ENCODE measurements at places on chromosomes 12 and 14.

DNA sequence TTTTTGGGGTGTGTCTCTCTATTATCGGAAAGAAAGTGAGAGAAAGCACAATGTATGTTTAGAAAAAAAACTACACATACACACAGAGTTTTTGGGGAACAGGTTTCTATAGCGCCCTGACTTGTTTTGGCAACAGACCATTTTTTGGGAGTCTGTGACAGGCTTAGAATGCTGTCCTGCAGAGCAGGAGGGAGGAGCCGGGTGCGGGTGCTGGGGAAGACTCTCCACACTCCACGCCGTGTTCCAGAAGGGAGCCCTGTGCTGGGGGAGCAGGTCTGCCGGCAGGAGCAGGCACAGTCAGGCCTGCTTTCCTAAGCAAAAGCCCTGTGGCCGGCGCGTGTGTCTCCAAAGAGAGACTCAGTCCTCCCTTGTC lies 26.5 kb downstream of the CD9 start:
- DNase-seq = no peak

GRCh38 chr12:71848212-71848611 lies 8.7 kb downstream of the TBC1D15 start:
- DNase-seq = no peak

DNA sequence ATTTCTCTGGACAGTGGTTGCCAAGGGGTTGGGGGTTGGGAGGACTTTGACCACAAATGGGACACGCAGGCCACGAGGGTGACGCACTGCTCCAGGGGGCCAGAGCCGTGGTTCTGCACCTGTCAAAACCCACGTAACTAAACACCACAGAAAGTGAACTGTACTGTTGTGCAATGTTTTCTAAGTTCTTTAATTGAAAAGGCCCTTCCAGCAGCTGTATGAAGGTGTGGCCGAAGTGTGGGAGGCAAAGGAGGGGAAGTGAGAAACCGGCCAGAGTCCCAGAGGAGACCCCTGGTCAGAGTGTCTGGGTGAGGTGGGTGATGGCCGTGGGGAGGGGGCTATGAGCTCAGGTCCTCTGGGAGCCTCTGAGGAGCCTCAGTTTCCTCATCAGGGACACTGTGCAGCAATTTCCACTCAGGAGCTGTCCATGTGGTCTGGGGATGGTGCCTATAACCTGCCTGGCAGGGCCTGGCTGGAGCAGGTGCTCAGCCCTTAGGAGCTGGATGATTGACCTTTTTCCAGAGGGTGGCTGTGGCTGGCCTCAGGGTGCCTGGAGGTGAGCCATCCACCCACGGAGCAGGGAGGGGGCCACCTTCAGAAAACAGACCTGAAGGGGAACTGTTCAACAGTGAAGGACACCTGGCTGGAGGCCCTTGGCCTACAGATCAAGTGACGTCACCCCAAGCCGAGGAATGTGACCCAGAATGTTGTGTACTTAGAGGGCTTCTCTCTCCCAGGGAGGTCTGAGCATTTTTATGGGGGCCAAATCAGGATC lies 9.8 kb upstream of the BDKRB2 start:
- DNase-seq = no peak

DNA sequence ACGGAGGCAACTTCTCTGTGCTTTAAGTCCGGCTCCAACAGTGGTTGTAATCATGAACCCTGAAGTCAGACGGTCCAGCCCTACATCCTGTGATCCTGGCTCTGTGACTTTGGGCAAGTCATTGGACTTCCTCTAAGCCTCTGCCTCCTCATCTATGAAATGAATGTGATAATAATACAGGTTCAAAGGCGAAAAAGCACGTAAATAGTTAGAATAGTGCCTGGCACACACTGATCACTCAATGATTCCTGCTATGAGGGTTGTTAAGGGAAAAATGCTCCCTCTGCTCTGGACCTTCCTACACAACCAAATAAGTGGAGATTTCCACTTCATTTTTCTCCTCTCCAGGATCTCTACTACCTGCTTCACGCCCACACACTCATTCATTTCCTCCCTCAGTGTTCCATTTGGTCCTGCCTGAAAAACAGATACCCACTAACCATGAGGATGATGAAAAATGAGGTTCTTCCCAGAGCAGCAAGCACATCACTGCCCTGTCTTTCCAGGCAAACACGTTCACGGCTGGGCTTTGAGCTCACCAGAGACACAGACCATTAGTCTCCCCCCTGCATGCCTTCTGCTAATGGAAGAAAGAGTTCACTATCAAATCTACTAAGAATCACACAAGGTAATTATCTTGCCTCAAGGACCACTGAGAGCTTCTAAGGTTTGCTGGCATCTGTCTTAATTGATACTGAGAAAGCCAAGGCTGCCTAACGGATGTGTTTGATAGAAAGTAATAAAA lies 13.2 kb downstream of the NUAK1 start:
- no peak for DNase-seq

- DNase-seq = no peak
Observed at GRCh38 chr12:15546102-15546701, 223.9 kb downstream of the PTPRO start.

DNA sequence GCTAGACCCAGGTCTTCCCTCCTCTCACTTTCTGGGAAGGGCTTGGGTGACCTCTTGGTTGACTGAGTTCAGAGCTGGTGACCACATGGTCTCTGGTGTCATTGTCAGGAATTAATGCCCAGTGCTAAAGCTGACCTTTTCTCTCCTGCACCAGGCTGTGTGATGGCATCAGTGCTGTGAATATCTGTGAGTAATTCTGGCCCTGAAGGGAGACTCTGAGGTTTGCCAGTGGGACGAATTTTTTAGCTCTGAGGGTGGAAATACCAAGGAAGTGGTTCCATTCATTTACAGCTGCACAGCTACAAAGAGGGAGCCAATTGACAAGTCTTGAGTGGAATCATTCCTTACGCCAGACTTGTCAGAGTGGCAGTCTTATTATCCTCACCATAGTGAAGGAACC lies 6.2 kb upstream of the KRT86 start:
- DNase-seq = no peak

DNA sequence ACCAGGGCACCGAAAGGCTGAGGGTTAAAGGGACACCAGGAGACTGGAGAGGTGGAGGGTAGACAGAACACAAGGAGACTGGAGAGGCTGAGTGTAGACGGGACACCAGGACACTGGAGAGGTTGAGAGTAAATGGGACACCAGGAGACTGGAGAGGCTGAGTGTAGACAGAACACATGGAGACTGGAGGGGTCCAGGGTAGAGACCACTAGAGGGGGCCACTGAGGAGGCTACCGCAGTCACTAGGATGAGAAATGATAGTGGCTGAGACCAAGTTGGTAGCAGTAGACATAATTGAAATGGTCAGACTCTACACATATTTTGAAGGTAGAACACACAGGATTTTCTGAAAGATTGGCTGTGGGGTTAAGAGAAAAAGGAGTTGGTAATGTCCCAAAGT lies 68.2 kb downstream of the PAH start:
- no peak for DNase-seq
